Hematopoietic multipotent progenitor cell treated with erythropoietin and hydrocortisone succinate and interleukin-3 and kit ligand, for 6 days (in vitro differentiated cells): ENCODE measurements at places on chromosomes 4 and X.

- no peak for DNase-seq
Observed at GRCh38 chrX:40179283-40179682, 81.5 kb upstream of the BCOR start.

GRCh38 chrX:30183554-30183953, 31.8 kb upstream of the MAGEB2 start:
- DNase-seq: no peak

DNA sequence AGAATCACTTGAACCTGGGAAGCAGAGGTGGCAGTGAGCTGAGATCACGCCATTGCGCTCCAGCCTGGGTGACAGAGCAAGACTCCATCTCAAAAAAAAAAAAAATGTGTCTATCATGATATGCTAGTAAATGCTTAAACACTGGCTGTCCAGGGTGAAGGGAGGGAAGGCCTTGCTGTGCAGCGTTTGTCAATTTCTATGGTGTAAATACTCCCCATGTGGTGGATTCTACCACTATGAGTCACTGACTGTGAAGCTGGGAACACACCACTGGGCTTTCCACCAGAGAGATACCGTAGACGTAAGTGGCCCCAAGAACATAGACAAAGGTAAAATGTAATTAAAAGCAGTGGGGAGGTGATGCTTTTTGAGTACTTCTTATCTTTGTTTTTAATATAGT, 51.3 kb upstream of the LEF1 start:
- no peak for DNase-seq

- DNase-seq: peak; percentile 6
Observed at GRCh38 chr4:163959932-163960331, 465.4 kb downstream of the TMA16 start.

GRCh38 chr4:78205591-78205990, 148.5 kb downstream of the FRAS1 start:
- DNase-seq: no peak

GRCh38 chrX:129925305-129926092, 19.5 kb downstream of the UTP14A start:
- peak; percentile 80 for DNase-seq

- no peak for DNase-seq
Observed at GRCh38 chr4:3402491-3403347, 39.0 kb upstream of the HGFAC start.

GRCh38 chr4:46852800-46853199, 56.2 kb downstream of the COX7B2 start:
- DNase-seq: peak; percentile 84

DNA sequence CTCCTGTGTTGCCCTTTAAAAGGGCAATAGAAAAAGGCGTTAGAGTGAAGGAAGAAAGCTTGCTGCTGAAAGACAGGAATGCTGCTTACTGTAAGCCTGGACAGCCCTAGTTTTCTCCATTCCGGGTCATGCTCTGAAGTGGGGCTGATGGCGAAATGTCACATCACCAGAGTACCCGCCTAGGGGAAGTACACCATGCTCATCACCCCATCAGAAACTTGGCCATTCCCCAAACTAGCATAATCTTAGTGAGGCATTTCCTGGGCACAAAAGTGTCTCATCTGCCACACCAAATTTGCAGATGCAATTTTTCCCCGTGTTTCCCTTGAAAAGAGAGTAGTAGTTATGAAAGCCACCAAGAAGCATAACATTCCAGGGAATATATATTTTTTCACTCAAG, 47.8 kb upstream of the CAMK2D start:
- DNase-seq: no peak

GRCh38 chr4:149785696-149786431, 29.8 kb downstream of the IQCM start:
- DNase-seq: no peak

GRCh38 chr4:87042221-87042620, 107.4 kb downstream of the AFF1 start:
- no peak for DNase-seq

- peak; percentile 84 for DNase-seq
Observed at GRCh38 chrX:130594453-130594916, 192.7 kb downstream of the RBMX2 start.

DNA sequence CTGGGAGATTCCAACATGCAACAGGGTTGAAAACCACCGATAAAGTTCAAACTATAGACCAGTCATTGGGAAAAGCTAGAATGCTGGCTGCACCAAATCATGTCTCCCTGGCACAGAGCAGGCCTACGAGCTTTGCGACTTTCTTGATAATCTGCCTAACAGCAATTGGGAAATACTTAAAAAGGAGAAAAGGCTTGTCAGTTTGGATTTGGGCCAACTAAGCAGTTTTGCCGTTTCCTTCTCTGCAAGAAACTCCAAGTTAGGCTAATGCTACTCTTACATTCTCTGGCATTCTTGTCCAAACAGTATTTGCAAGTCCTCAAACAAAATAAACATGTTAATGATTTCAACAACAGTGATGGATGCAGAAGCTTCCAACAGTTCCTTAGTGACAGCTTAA, 87.9 kb downstream of the PDK3 start:
- peak; percentile 14 for DNase-seq

DNA sequence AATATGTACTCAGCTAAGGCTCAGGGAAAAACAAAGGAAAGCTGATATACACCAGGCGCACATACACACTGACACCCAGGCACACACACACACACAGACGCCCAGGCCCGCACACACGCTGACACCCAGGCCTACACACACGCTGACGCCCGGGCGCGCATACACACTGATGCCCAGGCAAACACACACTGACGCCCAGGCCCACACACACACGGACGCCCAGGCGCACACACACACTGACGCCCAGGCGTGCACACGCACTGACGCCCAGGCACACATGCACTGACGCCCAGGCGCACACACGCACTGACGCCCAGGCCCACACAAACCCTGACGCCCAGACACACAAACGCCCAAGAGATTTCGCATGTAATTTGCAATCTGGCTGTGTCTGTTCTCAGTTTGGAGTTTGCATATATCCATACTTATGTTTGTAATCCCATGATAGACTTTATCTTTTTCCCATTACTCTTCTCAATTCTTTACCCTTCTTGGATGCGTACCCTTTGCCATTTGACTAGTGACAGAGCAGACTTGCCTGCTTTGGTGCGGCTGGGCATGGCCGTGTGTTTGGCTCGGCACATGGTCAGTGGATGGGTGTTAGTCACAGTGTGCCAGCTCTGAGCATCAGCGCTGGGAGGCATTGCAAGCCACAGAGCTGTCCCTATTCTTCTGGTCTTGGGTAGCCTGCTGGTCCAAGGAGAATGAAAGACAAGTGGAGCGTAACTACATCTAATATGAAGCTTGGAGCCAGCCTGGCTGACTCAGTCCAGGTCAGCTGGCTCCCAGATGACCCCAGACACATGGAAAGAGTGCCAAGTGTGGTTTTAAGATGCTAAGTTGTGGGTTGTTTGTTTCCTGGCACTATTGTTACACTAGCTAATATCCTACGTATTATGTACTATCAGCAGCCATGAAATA, 632.4 kb upstream of the ZFP42 start:
- DNase-seq: no peak

DNA sequence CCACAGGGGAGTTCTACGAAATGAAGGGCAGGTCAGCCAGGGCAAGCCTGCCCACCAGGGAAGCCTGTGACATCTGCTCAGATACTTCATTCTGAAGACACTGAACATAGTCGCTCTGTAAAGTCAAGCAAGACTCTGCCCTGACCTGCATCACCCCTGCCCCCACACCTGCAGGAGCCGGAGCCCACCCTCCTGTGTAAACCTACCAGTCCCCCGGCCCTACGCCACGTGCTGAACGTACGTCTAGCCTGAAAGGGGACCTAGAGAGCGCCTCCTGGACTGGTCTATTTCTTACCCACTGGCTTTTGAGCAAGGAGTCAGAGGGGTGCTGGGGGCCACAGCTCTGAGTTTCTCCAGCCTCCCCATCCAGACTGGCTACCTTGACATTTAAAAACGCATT, 11.6 kb downstream of the CCNQ start:
- no peak for DNase-seq

DNA sequence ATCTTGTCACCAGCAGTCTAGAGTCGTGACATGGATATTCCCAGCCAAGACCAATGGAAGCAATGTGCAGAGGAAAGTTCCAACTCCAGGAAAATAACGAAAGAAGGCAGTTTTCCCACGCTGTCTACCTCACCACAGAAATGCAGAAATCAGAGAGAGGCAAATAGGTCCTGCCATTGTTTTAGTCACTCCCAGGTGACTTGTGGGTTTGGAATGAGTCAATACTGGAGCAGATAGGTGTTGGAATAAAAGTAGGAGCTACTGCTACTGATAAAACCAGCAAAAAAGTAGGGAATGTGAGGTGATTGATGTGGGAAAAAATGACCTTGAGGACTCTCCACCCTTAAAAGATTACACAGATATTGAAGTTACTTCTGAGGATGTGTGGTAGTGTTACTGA, 72.8 kb upstream of the RAI2 start:
- DNase-seq: no peak

GRCh38 chrX:65910899-65911298, 129.0 kb downstream of the VSIG4 start:
- no peak for DNase-seq
